ENCODE measurements at places on chromosomes 5 and 9. TPM values are rescaled to one million over a fixed set of nuclear protein-coding genes. Genes with fewer than 3 reads are reported as not detected.
A peak's percentile ranks its signal among the peaks of the same experiment; 100 is the strongest.

The TAS2R1 gene
- total RNA-seq: not detected

GRCh38 chr5:170206958-170207357 is 25.8 kb upstream of the C5orf58 start:
- H3K4me1 ChIP-seq: no peaks in the 10 kb centered on the region
- H3K27ac ChIP-seq: no peak overlapping the region
- no peak for DNase-seq
- no peak overlapping the region for H3K4me3 ChIP-seq

GRCh38 chr5:61352180-61352579 is 20.1 kb downstream of the ZSWIM6 start:
- H3K4me3 ChIP-seq: no peak overlapping the region
- H3K27me3 ChIP-seq: no peaks in the 10 kb centered on the region
- no peak overlapping the region for H3K27ac ChIP-seq
- DNase-seq: no peak
- H3K36me3 ChIP-seq: peaks cover 2% of the 10 kb centered on the region

The C5orf58 gene
- total RNA-seq: not detected

DNA sequence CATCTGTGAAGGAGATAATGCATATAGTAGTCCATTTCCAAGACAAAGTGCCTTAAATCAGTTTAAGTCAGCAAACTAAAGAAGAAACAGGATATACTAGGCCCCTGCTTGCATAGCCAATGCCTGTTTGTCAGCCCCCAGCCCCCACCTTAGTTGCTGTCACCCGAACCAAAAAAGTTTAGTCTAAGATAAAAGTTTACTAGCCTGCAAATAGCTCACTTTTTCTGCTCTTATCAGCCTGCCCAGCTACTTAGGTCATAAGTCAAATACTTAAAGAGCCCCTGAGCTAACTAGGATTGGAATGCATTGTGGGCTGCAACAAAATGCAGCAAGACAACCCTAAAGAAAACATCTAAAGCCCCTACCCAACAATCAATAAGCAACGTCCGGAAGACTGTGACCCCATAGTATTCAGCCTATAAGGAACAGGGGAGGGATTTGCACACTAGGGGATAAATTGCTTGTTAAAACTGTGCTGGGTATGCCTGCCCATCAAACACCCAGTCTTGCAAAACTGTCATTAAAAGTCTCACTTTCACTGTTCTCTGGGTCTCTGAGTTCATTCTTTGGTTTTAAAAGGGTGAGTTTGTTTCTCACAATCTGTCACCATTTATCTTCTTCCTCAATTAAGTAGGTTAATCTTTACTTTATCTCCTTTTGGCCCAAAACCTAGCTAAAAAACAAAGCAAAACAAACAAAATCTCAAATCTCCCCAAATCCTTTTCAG is 92.4 kb upstream of the CEP78 start:
- H3K27ac ChIP-seq: no peak overlapping the region
- peaks cover 2% of the 10 kb centered on the region for H3K27me3 ChIP-seq
- DNase-seq: no peak
- H3K36me3 ChIP-seq: peaks cover 5% of the 10 kb centered on the region

The PCDHGA9 gene
- 0.39 TPM for total RNA-seq

DNA sequence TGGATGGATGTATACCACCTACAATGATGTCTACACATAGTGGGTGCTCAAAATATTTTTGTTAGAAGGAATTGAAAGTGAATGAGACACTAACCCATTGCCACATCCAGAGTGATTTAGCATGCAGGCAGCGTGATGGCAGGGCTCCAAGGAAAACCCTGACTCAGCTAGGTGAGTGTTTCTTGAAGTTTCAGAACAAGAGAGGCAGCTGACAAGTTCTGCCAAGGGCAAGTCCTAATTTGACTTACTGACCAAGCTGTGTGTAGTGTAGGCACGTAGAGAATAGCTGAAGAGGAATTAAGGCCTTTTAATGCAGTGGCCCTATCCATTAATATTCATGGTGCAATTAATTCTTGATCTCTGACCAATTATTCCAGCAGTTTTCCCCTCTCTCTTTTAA is 107.8 kb upstream of the ATP10B start:
- H3K36me3 ChIP-seq: no peaks in the 10 kb centered on the region
- no peak overlapping the region for H3K27ac ChIP-seq
- no peaks in the 10 kb centered on the region for H3K4me1 ChIP-seq
- peaks cover 1% of the 10 kb centered on the region for H3K27me3 ChIP-seq

The NMUR2 gene
- not detected for total RNA-seq

GRCh38 chr5:37208883-37209797 is 40.0 kb downstream of the CPLANE1 start:
- DNase-seq: peak; percentile 5
- peak overlapping the region; percentile 83 for H3K4me3 ChIP-seq
- no peaks in the 10 kb centered on the region for H3K27me3 ChIP-seq
- H3K4me1 ChIP-seq: peaks cover 6% of the 10 kb centered on the region
- peak overlapping the region; percentile 65 for H3K27ac ChIP-seq
- H3K36me3 ChIP-seq: peaks cover 4% of the 10 kb centered on the region

DNA sequence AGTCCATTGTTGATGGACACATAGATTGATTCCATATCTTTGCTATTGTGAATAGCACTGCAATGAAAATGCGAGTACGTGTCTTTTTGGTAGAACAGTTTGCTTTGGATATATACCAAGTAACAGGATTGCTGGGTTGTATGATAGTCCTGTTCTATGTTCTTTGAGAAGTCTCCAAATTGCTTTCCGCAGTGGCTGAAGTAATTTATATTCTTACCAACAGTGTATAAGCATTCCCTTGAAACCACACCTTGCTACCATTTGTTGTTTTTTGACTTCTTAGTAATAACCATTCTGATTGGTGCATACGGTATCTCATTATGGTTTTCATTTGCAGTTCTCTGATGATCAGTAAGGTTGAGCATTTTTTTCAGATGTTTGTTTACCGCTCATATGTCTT is 792.9 kb downstream of the PTPRD start:
- H3K27ac ChIP-seq: no peak overlapping the region
- no peaks in the 10 kb centered on the region for H3K27me3 ChIP-seq
- H3K4me3 ChIP-seq: no peak overlapping the region
- no peaks in the 10 kb centered on the region for H3K4me1 ChIP-seq
- no peaks in the 10 kb centered on the region for H3K36me3 ChIP-seq

GRCh38 chr5:68215898-68216244 is 315 bp downstream of the PIK3R1 start:
- H3K36me3 ChIP-seq: peaks cover 23% of the 10 kb centered on the region
- H3K27ac ChIP-seq: peak overlapping the region; percentile 76
- H3K27me3 ChIP-seq: no peaks in the 10 kb centered on the region
- peak overlapping the region; percentile 84 for H3K4me3 ChIP-seq

DNA sequence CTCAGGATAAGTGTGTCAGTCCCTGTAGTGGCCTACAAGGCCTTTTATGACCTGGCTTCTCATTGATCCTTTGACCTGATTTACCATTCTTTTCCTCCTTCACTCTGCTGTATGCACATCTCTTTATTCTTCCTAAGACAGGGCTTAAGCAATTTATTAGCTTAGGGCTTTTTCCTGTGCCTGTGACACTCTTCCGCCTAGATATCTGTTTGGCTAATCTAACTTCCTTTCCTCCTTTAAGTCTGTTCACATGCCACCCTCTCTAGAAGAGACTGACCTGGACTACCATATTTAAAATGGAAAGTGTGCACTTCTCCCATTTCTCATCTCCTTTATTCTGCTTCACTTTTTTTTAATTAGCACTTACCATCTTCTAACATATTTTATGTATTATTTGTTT is 29.1 kb downstream of the FOCAD start:
- peaks cover 12% of the 10 kb centered on the region for H3K4me1 ChIP-seq
- peaks cover 3% of the 10 kb centered on the region for H3K36me3 ChIP-seq
- H3K27ac ChIP-seq: no peak overlapping the region

Data from activated T-helper 1 cell treated with anti-CD3 and anti-CD28 coated beads, Interleukin-12 subunit alpha, Interleukin-12 subunit beta, Interleukin-2, Interleukin-4 antibody, amounts not matched to agents 30 ng/mL and 10 ng/mL and 1 ng/mL, durations not matched to agents 14 hours and 24 hours and 36 hours (primary cell).